ENCODE measurements at places on chromosomes 6 and 20.
A peak's percentile ranks its signal among the peaks of the same experiment; 100 is the strongest.

DNA sequence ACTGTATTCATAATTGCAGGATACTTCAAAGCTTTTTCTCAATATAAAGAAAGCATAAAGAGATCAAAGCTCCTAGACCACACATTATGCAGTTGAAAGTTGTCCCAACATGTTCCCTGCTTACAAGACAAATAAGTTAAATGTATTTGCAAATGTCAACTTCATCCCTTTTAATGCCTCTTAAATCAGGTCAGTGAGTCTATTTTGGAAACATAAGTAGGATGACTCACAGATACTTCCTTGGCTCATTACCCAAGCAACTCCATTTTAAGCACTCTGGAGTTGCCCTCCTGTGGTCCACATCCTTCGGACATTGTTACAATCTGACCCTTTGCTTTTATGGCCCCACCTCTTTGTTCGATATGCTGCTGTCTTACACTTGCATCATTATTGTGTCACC lies 162.0 kb downstream of the FAXC start:
- no peak for DNase-seq

DNA sequence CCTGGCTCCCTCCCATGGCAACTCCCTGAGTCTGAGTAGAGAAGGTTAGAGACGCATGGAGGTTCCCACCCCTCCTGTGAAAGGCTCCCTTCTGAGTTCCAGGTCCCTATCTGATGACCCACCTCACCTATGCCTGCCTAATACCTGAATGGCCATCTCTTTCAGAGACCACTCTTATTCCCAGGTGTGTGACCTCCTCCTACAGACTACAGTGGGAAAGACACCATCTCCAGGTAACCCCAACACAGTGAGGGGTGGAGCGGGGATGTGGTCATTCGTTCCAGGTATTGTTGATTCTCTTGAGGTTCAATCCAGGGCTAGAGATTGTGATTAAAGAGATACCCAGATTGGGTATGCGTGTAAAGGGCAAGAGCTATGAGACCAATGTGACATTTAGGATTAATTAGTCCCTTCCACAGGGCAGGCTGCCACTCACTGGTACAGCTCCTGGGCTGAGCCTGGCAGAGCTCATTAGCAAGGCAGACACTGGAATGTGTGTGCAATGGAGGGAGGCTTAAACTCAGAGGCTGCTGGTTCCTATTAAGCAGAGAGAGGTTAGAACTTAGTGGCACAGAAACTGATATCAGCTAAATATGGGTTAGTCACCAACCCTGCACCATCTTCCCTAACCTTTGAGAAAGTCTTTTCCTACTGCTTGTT lies 46.5 kb upstream of the IER3 start:
- no peak for DNase-seq

DNA sequence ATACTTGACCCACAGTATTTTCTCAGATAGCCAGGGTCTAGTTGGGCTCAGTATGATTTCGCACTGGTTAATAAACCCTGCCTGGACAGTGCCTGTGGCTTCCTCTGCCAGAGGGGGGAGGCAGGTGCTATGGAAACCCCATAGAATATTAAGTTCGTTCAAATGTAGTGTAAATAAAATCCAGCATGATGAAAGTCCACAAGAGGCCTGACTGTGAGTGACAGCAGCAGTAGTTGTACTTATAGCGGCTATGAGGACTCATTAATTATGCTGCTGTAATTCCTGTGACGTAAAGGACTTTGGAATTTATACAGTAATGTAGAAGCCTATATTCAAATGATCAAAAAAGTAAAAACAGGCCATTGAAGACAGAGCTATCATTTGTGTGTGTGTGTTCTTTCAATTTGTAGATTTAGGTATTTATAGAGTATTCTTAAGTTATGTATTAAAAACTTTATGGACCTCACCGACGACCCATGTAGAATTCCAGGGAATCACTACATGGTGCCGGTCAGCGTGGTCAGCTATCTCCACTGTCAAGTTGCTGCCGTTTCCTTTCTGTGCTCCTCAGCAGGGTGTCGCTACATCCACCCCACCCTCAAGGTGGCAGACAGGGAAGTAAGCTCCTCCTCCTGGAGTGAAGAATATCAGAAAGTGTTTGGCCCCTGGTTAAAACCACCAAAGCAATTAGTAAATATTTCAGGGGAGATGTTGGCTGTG lies 10.0 kb downstream of the PYGB start:
- no peak for DNase-seq

GRCh38 chr6:43709654-43710303 lies 22.2 kb upstream of the MRPS18A start:
- no peak for DNase-seq

DNA sequence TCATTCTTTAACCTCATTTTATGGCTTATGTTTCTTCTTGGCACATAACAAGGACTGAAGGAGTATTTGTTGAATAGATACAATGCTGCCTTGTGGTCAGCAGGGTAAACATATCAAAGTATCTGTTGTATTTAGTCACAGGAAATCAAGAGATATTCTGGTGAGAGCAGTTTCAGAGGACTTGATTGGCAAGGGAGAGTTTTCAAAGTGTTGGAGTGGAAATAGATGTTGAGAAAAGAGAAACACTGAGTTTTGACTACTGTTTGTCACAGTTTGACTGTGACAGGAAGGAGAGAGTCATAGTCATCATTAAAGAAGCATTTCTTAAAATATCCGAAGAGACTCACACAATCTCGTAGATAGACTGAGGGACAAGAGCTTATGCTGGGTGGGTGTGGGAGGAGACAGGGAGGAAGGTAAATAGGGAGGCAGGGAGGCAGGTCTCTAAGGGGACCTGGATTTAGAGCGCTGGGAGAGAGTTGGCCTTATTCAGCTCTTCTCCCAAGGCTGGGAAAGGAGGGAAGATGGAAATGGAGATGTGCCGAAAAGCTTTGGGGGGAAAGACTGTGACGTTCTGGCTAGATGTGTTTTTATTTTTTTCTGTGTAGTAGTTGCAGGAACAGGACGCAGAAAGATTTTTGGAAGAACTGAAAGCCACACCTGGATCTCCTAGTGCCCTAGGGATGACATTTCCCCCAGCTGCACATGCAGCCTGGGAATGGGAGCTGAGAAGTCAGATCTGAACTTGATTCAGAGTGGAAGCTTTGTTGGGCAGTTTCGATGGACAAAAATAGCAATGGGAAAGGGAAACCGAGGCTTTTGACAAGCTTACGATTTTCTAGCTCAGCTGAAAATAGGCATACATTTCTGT lies 65.0 kb upstream of the IFNGR1 start:
- DNase-seq = no peak

DNA sequence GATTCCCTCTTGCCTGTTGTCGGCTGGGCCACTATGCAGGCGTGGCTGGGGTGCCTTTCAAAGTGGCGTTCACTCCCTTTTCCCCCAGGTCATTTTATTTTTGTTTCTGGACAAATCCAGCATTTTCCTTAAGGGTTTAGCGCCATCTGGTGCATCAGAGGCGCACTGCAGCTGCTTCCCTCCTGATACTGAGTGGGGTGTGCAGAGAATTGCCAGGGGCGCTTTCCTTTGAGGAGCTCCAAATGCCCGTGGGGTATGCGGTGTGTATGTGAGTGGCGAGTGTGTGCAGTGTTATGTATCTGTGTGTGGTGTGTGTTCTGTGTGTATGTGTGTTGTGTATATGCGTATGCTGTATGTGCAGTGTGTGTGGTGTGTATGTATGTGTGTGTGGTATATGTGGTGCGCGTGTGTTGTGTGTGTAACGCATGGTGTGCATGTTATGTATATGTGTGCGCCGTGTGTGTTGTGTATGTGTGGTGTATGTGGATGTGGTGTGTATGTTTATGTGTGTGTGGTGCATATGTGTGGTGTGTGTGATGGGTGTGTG lies 100.1 kb upstream of the AGPAT4 start:
- DNase-seq = peak; percentile 73

DNA sequence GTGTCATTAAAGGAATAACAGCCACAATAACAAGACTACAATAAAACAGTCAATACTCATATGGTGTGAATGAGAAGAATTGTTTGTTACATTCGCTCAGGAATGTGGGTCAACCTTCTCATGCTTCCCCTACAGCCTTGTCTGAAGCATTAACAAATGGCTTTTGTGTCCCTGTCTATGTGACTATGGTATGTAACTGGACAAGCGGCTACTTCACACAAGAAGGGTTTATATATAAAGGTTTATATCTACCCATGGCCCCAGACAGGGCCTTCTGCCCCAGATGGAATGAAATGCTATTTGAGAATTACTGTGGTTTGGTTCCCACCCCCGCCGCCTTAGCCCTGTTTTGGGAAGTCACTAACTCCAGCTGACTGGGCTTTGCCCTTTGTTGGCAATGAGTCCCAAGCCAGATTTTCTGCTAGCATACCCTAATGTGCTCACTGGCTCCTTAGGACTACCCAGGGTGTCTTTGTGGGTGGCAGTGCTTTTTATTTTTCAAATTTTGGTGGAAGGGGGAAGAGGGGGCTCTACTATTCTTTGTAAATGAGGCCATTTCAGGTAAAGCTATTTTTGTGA lies 39.4 kb downstream of the TFAP2A start:
- DNase-seq = no peak

- DNase-seq = no peak
Observed at GRCh38 chr6:35080821-35081425, 60.2 kb downstream of the TCP11 start.

DNA sequence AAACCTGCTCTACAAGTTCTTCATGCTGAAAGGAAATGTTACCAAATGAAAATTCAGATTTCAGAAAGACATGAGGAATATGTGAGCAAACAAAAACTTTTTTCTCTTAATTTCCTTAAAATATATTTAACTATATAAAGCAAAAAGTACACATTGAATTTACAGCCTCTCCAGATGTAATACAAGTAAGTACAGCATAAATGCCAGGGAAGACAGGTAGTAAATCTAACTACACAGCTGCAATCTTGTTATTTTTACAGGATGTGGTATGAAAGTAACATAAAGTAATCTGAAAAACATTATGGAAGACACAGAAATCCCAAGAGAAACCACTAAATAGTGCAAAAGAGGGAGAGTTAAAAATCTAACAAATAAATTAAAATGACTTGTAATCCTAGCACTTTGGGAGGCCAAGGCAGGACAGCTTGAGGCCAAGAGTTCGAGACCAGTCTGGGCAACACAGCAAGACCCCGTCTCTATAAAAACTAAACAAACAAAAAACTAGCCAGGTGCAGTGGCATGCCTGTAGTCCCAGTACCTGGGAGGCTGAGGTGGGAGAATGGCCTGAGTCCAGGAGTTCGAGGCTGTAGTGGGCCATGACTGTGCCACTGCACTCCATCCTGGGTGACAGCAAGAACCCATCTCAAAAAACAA lies 50.7 kb downstream of the FAM8A1 start:
- no peak for DNase-seq

DNA sequence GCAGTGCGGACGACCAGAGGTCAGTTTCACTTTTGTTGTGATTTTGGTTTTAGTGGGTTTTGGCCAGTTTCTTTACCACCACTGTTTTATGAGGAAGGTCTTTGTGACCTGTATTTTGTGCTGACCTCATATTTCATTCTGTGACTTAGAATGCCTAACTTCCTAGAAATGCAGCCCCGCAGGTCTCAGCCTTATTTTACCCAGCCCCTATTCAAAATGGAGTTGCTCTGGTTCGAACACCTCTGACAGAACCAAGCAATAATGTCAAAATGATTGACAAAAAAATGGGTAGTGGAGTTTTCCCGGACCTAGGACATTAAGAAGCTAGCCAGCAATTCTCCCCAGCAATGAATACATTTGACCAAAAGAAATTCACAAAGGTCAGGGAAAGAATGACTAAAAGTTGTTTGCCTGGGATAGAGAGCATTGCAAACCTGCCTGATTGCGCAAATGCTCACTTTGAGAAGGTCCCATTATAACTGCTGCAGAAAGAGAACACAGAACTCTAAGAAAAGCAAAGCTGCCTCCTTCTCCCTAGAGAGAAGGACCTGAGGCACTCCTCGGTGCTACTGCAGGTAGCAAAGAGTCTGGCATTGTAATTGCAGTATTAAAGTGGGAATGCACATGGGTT lies 288.8 kb downstream of the ADGB start:
- no peak for DNase-seq

GRCh38 chr6:52612336-52613054 lies 35.6 kb upstream of the TRAM2 start:
- no peak for DNase-seq

GRCh38 chr6:38194589-38194988 lies 375.1 kb downstream of the ZFAND3 start:
- DNase-seq = no peak

DNA sequence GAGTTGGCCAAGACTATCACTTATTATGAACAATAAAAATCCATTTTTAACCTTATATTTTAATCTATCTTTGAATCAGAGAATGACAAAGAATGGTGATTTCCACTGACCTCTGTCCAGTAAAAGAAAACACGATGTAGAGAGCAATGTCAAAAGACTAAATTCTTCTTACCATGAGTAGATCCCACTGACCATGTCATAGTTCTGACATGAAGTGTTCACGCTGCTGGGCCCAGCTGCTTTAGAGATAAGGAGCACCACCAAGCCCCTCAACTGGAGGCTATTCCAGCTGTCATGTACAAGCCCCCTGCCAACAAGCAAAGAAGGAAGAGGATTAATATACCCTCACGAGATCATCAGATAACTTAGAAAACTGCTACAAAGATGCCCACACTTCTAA lies 125.3 kb downstream of the PDSS2 start:
- no peak for DNase-seq

- no peak for DNase-seq
Observed at GRCh38 chr6:131955876-131956275, 4.7 kb upstream of the CCN2 start.

- DNase-seq = no peak
Observed at GRCh38 chr6:81451787-81452186, 300.7 kb downstream of the TENT5A start.

DNA sequence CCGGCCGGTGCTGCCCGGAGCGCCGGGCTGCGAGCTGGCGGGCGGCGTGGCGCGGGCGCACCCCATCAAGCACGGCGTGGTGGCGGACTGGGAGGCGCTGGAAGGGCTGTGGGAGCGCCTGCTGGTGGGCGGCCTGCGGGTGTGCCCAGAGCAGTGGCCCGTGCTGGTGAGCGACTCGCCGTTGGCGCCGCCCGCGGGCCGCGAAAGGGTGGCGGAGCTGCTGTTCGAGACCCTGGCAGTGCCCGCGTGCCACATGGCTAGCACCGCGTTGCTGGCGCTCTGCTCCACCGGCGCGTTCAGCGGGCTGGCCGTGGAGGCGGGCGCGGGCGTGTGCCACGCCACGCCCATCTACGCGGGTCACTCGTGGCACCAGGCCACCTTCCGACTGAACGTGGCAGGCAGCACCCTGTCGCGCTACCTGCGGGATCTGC lies 517 bp downstream of the ACTL10 start:
- DNase-seq = peak; percentile 64

GRCh38 chr20:1897965-1898464 lies 2.8 kb downstream of the SIRPA start:
- no peak for DNase-seq

- no peak for DNase-seq
Observed at GRCh38 chr20:4635342-4635741, 86.4 kb upstream of the PRND start.

DNA sequence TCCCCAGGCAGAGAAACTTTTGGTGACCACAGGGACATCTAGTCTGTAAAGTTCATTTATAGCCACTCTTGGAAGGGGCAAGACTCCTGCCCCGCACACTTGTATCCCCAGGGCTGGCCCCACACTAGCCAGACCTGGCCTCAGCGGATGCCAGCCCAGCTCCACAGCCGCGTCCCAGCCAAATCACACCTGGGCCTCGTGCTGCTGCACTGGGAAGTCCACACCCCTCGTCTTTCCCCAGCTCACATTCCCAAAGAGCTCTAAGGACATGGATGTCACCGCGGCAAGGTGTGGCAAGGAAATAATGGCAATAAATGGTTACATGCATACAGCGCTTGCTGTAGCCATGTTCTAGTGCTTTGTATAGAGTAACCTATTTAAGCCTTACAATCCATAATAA lies 8.6 kb downstream of the IP6K3 start:
- DNase-seq = no peak

- DNase-seq = no peak
Observed at GRCh38 chr20:7459083-7459482, 481.2 kb downstream of the HAO1 start.
